GM13977 (cell line): ENCODE measurements at places on chromosomes 3 and 15.

GRCh38 chr3:27542476-27542875, 58.3 kb upstream of the SLC4A7 start:
- DNase-seq = no peak

- peak; percentile 59 for DNase-seq
Observed at GRCh38 chr15:69478259-69478781, 25.7 kb downstream of the RPLP1 start.

DNA sequence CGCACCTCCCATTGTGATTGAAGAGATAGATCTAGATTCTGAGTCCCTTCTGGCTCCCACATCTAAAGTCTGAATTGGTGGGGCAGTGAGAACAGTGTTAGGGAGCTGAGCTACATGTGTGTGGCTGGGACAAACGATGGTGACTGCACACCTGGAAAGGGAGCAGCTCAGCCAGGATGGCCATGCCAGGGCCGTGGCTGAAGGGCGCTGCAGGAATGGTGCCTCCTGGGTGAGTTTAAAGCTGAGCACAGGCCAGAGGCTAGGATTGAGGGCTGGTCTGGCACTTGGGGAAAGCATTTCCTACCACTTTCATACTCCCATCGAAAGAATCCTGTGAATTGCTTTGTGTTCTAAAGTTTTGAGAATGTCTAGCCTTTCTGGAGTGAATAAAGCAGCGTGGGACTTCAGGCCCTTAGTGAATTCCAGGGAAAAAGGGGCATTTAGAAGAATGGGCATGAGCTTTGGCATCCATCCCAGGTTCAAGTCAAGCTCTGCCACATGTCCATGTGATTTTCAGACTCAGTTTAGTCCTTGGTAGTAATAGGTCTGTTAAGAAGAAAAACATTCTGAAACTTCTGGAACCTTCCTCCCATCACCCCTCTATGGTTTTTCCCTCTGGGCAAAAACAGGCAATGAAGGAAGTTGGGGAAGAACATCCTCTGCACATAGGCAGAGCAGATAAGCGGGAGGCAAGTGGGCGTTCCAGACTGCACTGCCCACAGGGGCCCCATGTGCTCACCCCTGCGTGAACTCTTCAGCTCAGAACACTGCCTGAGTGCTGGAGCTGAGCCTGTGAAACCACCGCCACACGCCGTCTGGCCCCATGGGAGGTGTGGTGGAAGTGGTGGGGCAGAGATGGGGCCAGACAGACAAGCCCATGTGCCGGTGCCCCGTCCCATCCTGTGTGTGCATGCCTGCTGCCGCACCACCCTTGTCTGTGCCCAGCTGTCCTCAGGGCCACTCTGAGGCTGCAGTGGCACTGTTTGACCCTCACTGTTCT, 12.9 kb upstream of the CPNE9 start:
- peak; percentile 73 for DNase-seq

GRCh38 chr3:184209146-184209923, 20.1 kb upstream of the VWA5B2 start:
- DNase-seq = no peak

DNA sequence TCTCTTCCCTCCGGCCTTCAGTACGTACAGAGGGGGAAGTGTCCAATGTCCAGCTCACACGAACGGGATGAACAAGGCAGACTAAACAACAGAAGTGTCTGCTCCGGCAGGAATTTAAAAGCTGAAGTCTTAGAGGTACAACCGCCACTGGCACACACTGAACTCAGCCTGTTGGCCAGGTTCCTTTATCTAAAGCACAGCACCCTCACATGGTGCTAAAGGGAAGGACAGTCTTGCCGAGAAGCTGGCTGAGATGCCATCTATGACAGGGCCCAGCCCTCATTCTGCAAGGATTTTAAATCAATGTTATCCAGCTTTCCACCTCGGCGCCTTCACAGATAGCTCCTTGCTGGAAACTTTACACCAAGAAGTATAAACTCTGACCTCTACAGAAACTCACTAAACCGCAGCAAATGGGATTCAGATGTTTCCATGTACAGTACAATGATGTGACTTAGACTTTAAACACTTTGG, 2.8 kb downstream of the ADAMTS17 start:
- DNase-seq = no peak

DNA sequence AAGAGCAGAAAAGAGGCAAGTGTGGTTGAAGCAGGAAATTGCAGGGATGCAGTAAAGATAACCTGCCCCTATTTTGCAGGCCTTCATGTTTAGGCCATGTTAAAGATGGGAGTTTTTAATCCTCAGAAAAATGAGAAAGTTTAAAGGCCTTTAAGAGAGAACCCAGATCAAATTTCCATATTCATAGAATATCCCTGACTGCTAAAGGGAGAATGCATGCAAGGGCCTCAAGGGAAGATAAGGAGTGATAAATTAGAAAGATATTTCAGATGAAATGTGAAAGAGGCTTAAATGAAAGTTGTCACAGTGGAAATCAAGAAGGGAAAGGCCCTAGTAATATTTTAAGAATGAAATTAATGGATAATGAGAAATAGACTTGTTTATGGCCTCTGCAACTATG, 292.1 kb downstream of the SATB1 start:
- no peak for DNase-seq

GRCh38 chr15:68683026-68683425, 104.2 kb downstream of the CORO2B start:
- DNase-seq = no peak

DNA sequence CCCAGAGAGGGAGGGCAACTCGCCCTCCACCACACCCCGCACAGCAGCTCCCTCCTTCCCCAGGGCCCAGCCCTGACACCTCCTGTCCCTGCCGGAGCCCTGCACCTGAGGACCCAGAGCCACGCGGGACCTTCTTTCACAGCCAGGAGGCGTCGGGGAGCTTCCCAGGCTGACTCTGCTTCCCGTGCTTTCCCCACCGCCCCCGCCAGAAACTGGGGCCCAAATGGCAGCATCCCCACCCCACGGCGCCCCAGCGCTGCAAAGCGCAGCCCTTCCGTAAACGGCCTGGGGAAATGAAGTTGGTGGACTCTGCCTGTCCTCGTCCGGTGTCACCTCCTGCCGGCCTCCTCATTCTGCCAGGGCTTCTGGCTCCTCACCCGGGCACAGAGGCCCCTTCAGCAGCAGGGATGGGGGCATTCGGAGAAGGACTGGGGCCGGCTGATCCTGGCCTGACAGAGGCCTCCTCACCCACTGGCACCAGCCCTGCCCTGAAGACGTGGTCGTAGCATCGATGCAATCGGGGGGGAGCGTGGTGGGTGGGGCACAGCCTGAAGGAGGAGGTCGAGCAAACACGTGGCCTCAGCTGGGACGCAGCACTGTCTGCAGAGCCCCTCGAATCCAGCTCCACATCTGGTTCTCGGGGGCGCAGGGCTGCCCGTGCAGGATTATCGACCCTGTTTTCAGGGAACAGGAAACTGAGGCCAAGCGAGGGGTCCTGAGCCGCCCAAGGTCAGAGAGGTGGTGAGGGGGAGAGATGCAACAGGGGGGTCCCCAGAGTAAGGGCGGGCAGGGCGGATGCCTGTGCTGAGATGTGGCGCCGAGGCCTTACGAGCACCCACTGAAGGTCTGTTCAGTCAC, 235.4 kb downstream of the XXYLT1 start:
- no peak for DNase-seq

DNA sequence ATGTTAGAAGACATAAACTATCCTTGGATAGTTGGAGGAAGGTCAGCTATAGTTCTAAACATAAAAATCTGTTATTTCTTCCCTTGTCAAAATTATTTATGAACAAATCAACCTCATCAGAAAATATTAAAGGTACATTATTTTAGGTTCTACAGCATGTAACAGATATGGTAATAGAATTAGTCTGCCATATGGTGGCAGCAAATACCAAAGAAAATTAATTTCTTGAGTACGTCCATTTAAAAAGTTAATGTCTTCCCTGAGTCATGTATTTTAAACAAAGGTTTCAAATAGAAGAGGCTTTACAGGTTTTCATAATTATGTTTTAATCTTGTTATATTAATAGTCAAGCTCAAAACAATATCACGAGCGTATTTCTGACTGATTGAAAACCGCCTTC, 17.9 kb upstream of the ANKRD28 start:
- DNase-seq = no peak

- DNase-seq = no peak
Observed at GRCh38 chr3:40181182-40181581, 128.3 kb upstream of the EIF1B start.

DNA sequence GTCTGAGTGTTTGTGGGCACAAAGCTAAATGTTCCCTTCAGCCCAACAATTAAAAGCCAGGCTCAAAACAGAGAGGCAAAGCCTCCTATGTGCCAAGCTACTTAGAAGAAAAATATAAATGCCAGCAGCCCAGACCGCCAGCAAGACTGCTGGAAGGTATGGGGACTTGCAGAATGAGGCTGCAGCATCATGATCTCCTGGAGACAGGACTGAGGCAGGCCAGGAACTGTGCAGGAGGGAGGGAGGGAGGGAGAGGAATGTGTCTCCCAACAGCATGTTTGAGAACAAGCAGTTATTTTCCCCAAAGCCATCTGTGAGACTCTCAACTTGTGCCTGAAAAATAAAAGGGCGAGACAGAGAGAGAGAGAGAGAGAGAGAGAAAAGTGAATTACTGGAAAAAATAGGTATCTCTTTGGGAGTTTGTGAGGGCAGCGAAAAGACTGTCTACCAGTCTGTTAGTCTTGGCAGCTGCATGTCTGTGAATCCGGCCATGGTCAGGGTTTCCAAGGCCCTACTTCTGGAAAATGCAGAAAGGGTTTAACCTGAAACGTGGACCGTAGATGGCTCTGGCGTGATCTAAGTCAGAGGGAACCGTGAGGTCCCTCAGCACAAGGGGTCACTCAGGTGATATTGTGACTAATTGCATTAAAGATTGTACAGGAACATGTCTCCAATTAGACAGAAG, 139.7 kb upstream of the COL8A1 start:
- no peak for DNase-seq

- no peak for DNase-seq
Observed at GRCh38 chr15:25838871-25839195, 24.3 kb downstream of the ATP10A start.

DNA sequence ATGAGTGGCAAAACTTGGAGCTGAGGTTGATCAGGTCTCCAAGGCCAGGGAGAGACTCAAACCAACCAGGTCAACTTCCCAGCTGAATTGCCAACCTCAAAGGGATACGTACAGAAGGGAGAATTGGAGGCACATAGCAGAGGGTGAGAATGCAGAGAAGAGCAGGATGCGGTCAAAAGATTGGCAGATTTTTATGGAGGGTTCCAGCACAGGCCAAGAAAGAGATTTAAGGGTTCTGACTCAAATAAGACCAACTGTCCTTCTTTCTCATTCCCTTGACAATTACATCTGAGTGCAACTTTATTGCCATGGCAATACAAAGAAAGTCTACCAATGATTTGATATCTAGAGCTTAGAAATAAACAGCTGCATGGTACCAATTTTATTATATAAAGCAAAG, 33.2 kb downstream of the SCG5 start:
- DNase-seq = no peak

GRCh38 chr3:59262076-59262498, 212.3 kb upstream of the CFAP20DC start:
- DNase-seq = peak; percentile 17

DNA sequence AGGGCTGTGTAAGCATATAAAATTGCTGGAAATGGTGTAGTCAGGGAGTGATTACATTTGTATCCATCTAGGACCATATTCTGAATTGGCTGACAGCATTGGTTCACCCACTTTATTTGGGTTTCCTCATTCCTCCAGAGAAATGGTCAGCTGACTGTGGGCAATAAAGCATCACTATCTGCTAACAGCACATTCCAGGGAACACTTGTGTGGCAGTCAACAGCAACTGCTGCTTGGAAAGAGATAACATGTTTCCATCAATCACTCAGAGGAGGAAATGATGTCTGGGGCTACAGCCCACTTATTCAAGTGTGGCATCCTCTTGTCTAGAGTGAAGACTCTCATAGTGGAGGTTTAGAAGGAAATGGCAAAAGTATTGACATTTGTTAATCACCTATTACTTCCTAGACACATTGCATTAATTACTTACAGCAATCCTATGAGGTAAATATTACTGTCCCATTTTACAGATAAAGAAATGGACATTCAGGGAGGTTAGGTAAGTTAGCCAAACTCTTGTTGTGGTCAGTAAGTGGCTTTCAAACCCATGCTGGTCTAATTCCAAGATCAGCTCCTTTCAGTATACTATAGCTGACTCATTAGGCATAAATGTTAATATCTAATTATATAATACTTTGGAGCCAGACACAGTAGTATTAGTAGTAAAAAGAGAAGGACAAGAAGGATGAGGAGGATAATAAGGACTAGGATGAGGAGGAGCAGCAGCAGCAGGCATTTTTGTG, 247.8 kb downstream of the ALCAM start:
- DNase-seq = no peak

DNA sequence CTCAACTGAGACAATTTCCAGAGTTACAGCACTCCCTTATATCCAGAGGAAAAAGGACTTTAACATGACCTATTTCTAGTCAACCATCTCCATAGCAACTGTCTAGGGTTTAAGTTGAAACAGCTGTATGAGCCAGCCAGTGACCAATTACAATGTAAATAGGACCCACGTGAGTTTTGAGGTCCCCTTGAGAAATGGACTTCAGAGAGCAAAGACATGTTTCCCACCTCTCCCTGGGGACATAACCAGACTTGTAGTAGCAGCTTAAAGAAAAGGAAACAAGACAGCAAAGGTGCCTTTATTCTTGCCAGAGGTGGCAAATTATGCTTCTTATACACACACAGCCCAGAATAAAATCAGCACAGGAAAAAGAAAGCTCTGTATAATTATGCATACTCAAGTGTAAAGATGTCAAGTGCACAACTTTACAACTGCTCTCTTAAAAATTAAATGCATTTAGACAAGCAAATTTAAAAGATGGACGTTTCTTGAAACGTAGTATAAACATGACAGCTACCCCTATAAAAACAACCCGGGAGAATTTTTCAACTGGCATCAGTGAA, 40.2 kb downstream of the SUMF1 start:
- no peak for DNase-seq

DNA sequence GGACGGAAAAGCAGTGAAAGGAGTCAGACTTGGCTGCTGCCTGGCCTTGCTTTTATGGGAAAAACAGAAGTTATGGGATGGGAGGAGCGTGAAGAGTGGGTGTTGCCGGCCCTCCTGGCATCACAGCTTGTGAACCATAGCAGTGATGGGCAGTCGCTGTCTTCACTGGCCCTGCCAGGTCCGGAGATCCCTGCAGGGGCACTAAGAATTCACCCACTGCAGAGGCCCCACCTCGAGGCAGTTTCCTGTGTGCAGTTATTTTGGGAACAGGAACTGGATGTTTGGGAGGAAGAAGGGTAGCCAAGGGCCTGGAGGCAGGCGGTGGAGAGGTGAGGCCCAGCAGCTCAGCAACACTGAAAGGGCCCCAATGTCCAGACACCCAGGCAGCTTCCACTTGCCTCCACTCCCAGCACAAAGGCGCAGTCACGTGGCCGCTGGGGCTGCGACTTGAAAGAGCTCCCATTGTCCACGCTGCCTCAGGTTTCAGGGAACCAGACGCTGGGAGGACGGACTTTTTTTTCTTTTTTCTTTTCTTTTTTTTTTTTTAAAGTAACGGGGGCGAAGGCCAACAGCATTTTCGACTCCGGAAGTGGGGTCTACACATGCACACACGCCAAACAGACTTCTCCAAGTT, 255.6 kb downstream of the ZNF621 start:
- DNase-seq = no peak
